ENCODE measurements at places on chromosomes 4 and X.

DNA sequence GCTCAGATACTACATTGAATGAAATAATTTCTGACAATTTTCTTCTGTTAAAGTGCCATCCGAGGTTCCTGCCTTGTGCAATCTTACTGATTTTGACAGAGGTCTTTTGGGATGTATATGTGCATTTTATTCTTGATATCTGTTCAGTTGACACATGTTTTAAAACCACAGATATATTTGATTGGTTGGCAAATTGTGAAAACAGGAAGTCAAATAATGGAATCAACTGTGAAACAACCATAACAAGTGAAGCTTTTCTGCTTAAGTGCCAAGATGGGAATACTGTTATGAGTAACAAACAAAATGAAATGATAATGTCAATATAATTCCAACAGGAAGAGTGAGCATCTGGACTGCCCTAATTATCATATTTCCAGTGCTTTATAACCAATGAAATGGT, 84.9 kb upstream of the TET2 start:
- DNase-seq = peak; percentile 31

DNA sequence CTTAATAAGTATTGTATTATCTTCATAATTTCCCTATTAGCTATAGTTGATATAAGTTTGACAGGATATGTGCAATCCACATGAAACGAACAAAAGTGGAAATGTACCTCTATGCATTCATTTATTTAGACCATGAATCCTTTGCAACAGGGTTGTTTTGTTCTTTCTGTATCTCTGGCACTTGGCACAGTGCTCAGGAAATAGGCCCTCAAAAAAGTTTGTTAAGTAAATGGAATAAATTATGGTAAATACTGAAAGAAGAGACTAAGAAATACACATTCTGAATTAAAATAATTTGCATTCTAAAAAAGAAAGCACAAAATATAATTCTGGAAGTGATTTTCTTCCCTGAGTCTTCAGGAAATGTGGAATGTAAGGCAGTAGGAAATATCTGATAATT, 39.3 kb downstream of the TAPT1 start:
- DNase-seq = no peak

GRCh38 chr4:185648631-185649030, 113.3 kb upstream of the PDLIM3 start:
- DNase-seq = no peak

DNA sequence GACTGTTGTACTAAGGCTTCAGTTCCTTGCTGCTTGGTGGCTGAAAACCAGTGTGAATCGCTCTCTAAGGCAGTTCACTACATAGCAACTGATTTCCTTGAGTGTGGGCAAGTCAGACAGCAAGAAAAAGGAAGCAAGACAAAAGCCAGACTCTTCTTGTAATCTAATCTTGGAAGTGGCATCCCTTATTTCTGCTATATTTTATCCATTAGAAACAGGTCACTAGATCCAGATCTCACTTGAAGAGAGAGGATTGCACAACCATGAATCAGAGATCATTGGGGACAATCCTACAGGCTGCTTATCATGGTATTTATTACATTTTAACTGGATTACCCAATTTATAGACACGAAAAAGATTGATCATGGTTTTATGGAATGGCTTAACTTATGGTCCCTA, 684.5 kb downstream of the GRID2 start:
- no peak for DNase-seq
